ENCODE measurements at places on chromosomes 13 and 19.

GRCh38 chr13:21121616-21122015 is 54.7 kb downstream of the SKA3 start:
- no peaks in the 10 kb centered on the region for H3K4me1 ChIP-seq
- no peaks in the 10 kb centered on the region for H3K36me3 ChIP-seq
- no peak for DNase-seq
- H3K27ac ChIP-seq, result no peak overlapping the region
- H3K27me3 ChIP-seq, result no peaks in the 10 kb centered on the region

DNA sequence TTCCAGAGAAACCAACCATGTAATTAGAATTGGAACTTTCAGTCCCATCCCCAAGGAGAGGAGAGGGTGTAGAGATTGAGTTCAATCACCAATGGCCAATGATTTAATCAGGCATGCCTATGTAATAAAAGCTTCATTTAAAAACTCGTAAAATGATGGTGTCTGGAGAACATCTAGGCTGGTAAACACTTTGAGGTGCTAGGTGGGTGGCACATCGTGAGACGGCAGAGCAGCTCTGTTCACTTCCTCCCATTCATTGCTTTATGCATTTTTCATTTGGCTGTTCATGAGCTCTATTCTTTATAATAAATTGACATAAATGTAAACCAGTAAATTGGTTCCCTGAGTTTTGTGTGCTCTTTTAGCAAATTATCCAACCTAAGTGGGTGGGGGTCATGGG is 90.1 kb downstream of the ELF1 start:
- no peaks in the 10 kb centered on the region for H3K27me3 ChIP-seq
- DNase-seq, result no peak
- no peak overlapping the region for H3K4me3 ChIP-seq
- H3K27ac ChIP-seq, result no peak overlapping the region

GRCh38 chr13:113171250-113172125 is 13.0 kb downstream of the PROZ start:
- no peaks in the 10 kb centered on the region for H3K27me3 ChIP-seq
- H3K36me3 ChIP-seq, result peaks cover 42% of the 10 kb centered on the region
- no peak overlapping the region for H3K27ac ChIP-seq
- peaks cover 11% of the 10 kb centered on the region for H3K4me1 ChIP-seq
- DNase-seq, result no peak
- H3K4me3 ChIP-seq, result no peak overlapping the region

- no peaks in the 10 kb centered on the region for H3K27me3 ChIP-seq
- H3K27ac ChIP-seq, result no peak overlapping the region
- no peaks in the 10 kb centered on the region for H3K4me1 ChIP-seq
- no peak overlapping the region for H3K4me3 ChIP-seq
- no peak for DNase-seq
Observed at GRCh38 chr13:33394294-33394932, 108.9 kb upstream of the STARD13 start.
